ENCODE measurements at places on chromosomes 4 and X.

DNA sequence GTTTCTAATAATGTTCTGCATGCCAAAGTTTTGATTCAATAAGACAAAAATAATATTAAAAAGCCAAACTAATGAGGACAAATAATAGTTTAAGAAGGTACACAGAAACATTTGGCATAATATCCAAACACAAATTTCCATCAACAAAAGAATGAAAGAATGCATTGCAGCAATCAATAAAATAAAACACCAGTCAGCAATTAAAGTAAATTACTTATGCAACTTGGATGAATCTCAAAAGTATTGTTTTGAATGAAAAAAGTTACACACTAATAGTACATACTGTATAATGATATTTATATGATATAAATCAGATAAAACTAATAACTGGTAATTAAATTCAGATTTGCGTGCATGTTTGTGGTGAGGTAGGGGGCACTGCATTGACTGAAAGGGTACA is 285.5 kb upstream of the PCDH10 start:
- DNase-seq, result no peak

DNA sequence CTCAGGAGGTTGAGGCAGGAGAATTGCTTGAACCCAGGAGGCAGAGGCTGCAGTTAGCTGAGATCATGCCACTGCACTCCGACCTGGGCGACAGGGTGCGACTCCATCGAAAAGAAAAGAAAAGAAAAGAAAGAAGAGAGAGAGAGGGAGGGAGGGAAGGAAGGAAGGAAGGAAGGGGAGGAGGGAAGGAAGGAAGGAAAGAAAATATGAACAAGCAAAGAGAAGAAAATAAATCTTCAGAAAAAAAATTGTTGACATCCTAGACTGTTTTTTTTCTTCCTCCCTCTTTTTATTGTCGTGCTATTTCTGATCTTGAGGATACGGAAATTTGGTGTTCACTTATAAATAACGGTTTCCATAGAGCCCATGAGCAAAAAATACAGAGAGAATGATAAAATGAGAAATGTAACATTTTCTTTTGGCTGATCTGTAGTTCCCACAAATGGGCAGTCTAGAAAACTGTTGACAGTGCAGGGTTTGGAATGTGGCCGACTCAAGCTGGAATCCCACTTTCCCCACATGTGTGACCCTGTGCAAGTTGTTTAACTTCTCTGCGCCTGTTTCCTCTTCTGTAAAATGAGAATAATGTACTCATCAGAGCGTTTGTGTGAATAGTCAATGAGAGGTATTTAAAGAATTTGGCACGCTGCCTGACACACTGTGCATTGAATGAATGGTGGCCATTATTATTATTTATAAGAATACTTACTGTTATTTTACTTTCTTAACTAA is 19.4 kb downstream of the SORBS2 start:
- no peak for DNase-seq

DNA sequence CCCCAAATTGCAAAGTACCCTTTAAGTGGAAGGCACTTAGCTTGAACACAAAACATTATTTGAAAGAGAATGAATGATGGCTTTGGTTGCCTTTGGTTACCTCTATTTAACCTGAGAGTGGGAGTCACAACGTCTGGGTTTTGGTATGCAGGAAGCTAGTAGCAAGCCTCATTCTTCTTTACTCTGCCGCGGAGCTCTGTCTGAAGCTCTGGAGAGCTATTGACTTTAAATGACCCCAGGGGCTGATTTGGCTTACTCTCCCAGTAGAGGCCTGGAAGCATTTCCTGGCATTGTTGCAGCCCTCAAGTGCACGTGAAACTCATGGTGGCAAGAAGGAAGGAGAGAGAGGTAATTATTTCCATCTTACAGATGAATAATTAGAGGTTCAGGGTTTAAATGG is 81.8 kb upstream of the MAGEA4 start:
- DNase-seq, result no peak

DNA sequence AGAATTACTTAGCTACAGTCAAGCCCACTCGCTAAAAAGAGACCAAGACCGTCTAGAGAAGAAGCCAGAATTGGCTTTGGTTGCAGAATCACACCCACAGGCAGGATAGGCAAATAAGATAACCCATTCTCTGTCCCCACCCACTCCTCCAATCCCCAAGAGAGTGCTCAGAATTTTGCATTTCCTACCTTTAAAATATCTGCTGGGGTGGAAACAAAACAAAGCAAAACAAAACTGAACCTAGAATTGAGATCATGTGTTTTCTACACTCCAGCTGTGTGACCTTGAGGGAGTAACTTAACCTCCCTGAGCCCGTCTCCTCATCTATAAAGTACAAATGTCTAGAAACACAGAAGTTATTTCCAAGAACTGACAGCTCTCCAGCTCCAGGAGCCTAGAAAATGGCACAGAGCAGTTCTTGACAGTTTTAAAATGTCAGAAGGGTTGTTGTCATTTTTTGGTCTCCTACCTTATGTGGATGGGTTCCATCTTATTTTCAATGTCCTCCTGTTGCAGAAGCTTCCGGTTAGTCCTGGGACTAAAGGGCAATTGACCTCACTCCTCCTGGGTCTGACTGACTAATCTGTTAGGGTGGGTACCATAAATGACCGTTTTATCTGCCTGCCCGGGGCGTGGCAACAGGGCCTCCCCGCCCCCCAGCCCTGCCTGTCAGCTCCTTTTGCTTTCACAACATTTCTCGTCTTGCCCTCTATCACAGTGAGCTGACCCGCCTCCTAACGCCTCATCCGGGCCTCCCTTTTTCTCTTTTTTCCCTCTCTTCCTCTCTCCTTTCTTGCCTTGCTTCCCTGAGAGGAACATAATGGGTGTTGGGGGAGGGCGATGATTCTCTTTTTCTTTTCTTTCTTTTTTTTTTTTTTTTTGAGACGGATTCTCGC is 114.0 kb downstream of the RBM47 start:
- DNase-seq, result peak; percentile 91

DNA sequence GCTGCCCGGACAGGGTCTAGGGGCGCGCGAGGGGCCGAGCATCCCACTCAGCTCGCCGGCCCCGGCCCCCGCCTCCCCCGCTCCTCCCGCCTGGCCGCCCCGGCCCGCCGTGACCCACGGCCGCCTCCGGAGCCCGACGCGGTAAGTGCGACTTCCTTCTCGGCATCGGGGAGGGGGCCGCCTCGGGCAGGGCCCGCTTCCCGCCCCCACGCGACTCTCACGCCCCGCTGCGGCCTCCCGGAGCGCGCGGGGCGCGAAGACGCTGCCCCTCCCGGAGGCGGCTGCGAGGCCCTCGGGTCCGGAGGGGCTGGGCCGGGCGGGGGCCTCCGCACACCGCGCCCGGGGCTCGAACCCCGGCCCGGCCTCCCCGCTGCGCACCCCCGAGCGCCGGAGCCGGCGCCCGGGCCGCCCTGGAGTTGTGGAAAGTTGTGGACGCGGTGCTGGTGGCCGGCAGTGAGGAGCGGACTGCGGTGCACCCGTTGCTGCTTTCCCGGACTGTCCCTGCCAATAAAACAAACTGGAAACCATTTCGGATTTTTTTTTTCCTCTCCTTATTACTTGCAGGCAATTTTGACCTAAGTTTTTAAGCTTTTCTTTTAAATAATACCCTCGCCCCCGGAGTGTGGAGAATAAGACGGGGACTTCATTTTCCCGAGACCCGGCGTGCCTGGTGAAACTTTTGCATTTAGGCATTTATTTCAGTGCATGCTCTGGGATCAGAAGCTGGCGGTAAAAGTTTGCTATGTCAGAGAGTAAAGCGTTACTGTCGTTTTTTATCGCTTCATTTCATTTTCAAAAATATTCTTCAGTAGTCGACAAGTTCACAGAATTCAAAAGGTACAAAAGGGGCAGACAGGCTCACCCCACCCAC is 13.0 kb upstream of the TMEM156 start:
- DNase-seq, result peak; percentile 58

GRCh38 chr4:53136954-53137353 is 228.9 kb downstream of the SCFD2 start:
- no peak for DNase-seq

GRCh38 chrX:29487214-29487613 is 728.1 kb upstream of the MAGEB2 start:
- no peak for DNase-seq

DNA sequence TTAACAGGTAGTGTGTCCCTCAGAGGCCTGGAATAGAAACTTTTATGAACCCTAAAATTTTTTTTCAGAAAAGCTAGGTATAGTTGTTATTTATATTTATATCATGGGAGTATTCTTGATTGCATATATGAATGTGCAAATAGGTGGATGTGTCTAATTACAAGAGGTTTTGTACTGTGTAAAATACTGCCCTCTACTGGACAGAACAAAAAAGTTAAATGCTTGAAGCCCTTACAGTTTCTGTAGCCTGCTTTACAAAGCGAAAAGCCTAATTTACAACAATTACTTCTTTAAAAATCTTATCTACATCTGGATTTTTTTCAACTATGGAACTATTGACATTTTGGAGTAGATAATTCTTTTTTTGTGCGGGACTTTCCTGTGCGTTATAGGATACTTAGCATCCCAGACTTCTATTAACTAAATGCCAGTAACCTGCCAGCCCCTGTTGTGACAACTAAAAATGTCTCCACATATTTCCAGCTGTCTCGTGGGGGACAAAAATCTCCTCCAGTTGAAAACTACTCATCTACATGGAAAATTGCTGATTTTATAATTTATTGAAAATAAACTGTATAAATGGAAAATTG is 35.1 kb downstream of the ENPEP start:
- peak; percentile 38 for DNase-seq
